ENCODE measurements at places on chromosomes 7 and 10.

DNA sequence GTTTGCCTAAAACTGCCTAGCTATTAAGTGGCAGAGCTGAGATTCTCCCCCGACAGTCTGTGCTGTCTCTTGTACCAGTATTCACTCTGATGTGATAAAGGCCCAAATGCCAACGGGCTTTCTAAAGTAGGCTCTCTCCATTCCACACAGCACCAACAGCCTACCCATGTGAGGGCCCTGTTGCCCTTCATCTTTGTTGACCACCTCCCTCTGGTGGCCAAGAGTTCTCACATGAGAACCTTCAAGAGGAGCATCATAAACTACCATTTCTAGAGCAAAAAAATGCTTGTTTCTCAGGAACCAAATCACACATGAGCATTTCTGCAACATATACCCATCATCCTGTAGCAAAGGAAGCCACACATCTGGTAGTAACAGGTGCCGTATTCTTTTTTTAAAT is 185.8 kb downstream of the GRM8 start:
- no peak for DNase-seq

DNA sequence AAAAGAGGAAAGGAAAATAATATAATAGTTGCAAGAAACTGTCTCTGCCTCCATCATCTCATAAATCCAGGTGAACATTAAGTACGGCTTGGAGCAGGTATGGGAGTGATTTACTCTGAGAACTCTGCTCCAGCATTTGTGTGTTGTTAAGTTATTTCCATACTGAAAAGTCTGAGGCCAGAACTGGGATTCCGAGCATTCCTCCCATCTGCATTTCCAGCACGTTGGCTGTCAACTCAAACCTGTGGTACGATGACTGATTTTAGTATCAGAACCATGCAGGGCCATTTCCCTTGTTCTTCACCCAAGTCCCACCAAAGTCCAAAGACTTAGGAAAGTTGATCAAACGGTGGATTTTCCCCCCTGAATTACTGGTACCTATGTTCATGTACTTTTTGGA is 104.9 kb downstream of the CREB5 start:
- no peak for DNase-seq

- no peak for DNase-seq
Observed at GRCh38 chr7:134697205-134697886, 50.7 kb downstream of the BPGM start.

- no peak for DNase-seq
Observed at GRCh38 chr10:15067154-15067553, 21.4 kb downstream of the ACBD7 start.
